ENCODE measurements at places on chromosomes 6 and 20. TPM values are rescaled to one million over a fixed set of nuclear protein-coding genes. Genes with fewer than 3 reads are reported as not detected.
A peak's percentile ranks its signal among the peaks of the same experiment; 100 is the strongest.

Gene PTCRA
- not detected for total RNA-seq

Gene LAMA4
- not detected for total RNA-seq

Gene SLC44A4
- total RNA-seq: not detected

Gene CLIC5
- total RNA-seq: 3.8 TPM

Gene MOXD1
- total RNA-seq: not detected

Gene ANGPT4
- total RNA-seq: not detected

Gene JPH2
- 1.0 TPM for total RNA-seq

- no peaks in the 10 kb centered on the region for H3K4me1 ChIP-seq
- no peak for DNase-seq
- H3K36me3 ChIP-seq: no peaks in the 10 kb centered on the region
Measured at GRCh38 chr20:57837208-57838035, 127.6 kb upstream of the PMEPA1 start.

DNA sequence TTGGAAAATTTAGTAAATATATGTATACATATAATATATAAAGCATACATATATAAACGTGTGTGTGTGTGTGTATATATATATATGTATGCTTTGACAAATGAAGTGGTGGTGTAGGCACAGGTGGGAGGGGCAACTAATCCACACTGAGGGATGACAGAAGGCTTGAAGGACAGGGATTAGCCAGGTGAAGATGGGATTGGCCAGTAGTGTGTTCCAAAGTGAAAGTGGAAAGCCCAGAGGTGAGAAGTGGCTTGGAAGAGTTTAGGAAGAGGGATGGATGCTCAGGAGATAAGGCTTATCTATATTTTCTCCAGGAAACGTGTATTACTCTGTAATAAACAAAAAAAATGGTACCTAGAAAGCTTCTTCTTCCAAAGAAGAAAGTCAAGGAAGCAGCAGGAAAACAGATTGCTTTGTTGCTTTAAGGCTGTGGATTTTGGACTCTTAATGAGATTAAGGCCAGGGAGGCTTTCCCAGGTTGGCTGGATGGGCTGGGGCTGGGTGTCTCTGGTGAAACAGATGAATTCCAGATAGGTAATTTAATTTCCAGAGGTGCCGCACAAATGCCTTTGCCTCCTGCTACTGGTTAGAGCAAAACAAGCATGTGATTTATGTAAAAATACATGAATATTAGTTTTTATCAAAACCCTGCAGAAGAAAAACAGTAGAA is 63.9 kb downstream of the JARID2 start:
- H3K36me3 ChIP-seq: no peaks in the 10 kb centered on the region
- H3K27me3 ChIP-seq: no peaks in the 10 kb centered on the region
- peaks cover 68% of the 10 kb centered on the region for H3K4me1 ChIP-seq
- no peak for DNase-seq

- H3K4me1 ChIP-seq: peaks cover 4% of the 10 kb centered on the region
- H3K4me3 ChIP-seq: no peak overlapping the region
- no peaks in the 10 kb centered on the region for H3K27me3 ChIP-seq
- H3K27ac ChIP-seq: no peak overlapping the region
Measured at GRCh38 chr20:38935285-38935684, 9.1 kb downstream of the FAM83D start.

DNA sequence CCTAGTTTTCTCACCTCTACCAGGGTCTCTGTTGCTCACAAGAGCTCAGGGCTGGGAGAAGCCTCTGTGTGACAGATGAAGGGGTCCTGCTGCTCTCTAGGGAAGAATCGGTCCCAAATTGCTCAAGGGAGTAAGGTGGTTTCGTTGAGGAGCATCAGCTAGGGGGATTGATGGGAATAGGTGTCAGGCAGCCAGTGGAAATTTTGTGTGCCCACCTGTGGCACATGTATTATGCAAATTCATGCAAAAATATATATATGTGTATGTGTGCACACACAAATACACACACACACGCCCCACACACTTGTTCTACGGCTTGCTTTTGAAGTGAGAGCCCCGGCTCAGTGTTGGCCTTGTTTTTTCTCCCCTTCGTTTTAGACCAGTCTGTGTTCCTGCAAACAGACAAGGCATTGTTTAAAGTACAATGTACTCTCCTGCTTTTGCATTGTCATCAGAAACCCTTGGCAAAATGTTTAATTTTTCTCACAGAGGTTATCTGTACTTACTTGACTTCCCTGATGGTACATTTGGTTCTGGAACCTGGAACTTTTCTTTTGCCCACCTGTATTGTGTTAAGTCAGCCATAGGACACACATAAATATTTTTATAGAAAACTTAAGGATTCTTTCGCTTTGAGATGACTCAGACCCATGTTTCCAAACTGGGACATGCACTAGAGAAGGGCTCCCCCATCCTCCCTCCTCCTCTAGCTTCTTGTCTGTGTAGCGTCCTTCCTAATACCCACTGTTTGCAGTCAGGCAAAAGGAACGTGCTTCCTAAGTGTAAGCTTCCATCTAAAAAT is 26.7 kb downstream of the FOXO3 start:
- H3K4me1 ChIP-seq: peaks cover 62% of the 10 kb centered on the region
- H3K4me3 ChIP-seq: no peak overlapping the region
- no peaks in the 10 kb centered on the region for H3K36me3 ChIP-seq
- no peaks in the 10 kb centered on the region for H3K27me3 ChIP-seq
- no peak for DNase-seq

DNA sequence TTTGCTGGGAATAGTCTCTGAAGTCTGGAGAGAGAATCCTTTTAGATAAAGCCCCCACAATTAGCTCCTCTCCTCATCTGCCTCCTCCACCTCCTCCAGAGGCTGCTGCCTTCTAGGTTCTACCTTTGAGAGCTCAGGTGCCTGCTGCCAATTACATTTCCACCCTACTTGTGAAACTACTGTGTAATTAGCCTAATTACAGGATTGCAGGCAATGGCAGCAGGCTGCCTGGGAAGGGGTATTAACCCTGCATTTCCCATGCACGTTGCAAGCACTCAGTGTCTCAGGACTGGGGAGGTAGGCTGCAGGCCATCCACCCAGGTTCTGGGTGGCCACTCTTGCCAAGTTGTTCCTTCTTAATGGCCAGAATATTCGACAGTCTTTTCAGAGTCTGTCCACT is 215.6 kb upstream of the ZNF217 start:
- no peak overlapping the region for H3K27ac ChIP-seq
- no peak overlapping the region for H3K4me3 ChIP-seq
- no peaks in the 10 kb centered on the region for H3K27me3 ChIP-seq
- no peaks in the 10 kb centered on the region for H3K36me3 ChIP-seq
- H3K4me1 ChIP-seq: peaks cover 5% of the 10 kb centered on the region
- no peak for DNase-seq

DNA sequence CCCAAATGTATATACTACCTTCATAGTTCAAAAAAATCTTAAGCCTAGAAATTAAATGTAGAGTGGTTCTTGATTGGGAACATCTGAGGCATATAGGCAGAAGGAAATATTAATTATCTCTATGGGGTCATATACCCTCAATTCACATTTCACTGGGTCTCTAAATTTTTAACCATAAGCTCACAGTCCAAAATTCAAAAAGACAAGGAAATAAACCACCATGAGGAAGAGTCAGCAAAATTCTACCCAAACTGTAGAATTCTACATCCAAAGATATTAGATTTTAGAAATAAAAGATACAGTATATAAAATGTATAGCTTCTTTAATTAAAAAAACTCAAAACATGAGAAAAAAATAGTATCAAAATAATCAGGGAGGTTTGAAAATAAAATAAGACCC is 15.5 kb downstream of the LY86 start:
- no peak overlapping the region for H3K27ac ChIP-seq
- H3K4me3 ChIP-seq: no peak overlapping the region
- no peaks in the 10 kb centered on the region for H3K36me3 ChIP-seq

- H3K27me3 ChIP-seq: no peaks in the 10 kb centered on the region
- H3K27ac ChIP-seq: peak overlapping the region; percentile 89
- peak; percentile 66 for DNase-seq
- peaks cover 50% of the 10 kb centered on the region for H3K4me1 ChIP-seq
- H3K36me3 ChIP-seq: peaks cover 18% of the 10 kb centered on the region
Measured at GRCh38 chr6:37279366-37280134, 21.6 kb upstream of the TMEM217 start.

DNA sequence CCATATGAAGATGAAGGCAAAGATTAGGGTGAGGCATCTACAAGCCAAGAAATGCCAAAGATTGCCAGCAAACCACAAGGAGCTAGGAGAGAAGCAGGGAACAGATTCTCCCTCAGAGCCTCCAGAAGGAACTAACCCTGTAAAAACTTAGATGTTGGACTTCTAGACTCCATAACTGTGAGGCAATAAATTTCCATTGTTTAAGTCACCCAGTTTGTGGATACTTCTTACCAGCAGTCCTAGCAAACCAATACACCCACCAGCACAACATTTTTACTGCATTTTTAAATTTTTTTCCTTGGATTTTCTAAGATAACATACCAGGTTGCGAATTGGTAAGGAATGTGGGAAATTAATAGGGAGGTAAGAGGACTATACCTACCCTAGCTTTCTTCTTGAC is 47.8 kb upstream of the EYA4 start:
- no peak overlapping the region for H3K27ac ChIP-seq
- H3K27me3 ChIP-seq: peaks cover 2% of the 10 kb centered on the region
- DNase-seq: no peak

DNA sequence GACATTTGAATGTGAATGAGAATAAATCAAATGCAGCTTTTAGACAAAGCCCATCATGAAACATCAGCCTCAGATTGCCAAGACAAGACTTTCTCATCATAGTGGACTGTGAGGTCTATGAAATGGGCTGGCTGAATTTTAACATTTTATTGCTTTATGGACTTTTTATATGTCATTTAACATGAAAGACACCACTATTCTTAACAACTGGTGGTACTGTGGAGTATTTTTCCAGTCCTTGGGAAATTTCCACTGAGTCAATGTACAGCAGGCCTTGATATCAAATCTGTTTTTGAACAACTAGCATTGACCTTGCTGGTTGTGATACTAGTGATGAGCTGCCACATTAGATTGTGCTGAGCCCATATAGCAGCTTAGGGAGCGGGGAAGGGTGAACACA is 326.6 kb upstream of the CITED2 start:
- H3K27me3 ChIP-seq: no peaks in the 10 kb centered on the region
- H3K4me1 ChIP-seq: peaks cover 3% of the 10 kb centered on the region
- H3K4me3 ChIP-seq: no peak overlapping the region
- H3K27ac ChIP-seq: no peak overlapping the region
- no peak for DNase-seq
- no peaks in the 10 kb centered on the region for H3K36me3 ChIP-seq

- peaks cover 4% of the 10 kb centered on the region for H3K27me3 ChIP-seq
- no peaks in the 10 kb centered on the region for H3K4me1 ChIP-seq
Measured at GRCh38 chr6:169288591-169288990, 34.9 kb upstream of the THBS2 start.

DNA sequence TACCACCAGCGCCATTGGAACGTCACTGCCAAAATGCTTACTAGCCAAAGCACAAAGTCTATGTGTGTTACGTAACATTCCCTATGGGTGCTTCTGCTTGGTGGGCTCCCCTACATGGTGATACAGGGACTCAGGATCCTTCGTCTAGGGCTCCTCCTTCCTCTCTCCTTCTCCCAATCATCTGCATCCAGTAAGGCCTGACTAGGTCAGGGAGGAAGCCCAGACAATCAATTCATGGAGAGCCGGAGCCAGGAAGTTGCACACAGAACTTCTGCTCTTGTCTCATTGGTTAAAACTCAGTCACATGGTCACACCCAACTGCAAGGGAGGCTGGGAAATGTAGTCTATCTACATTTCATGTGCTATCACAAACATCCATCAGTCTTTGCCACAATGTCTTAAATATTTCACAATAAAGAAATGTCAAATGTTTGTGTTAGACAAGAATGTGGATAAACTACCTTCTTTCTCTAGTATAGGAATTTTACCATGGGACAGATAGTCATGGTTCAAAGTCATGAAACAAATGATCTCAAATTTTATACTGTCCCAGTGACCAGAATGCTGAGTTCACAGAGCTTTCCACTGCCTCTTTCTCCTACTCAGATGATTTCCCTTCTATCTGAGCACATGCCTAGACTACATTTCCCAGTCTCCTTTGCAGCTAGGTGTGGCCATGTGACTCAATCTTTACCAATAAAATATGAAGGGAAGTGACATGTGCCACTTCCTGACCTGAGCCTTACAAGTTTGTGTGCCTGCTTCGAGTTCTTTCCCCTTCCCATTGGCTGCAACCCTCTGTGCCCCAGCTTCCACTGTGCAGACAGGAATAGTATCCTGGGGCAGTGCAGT is 9.3 kb upstream of the KCNK15 start:
- H3K4me3 ChIP-seq: peak overlapping the region; percentile 49
- peak overlapping the region; percentile 10 for H3K27ac ChIP-seq
- DNase-seq: peak; percentile 57
- no peaks in the 10 kb centered on the region for H3K36me3 ChIP-seq
- no peaks in the 10 kb centered on the region for H3K27me3 ChIP-seq

DNA sequence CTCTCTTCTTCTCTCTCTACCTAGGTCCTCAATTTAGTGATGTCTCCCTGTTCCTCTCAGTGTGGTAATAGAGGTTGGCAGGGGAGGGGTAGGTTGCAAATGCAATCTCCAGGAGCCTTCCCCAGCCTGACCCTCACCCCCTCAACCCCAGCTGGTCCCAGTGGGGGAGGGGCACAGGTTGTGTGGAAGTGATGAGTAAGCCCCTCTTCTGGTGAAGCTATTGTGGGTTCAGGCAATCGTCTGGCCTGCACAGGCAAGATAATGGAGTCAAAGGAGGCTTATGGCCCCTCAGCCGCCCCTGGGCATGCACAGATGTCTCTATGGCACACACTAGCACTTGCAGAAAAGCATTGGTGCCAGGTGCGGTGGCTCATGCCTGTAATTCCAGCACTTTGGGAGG is 10.8 kb upstream of the ADA start:
- no peak for DNase-seq
- no peak overlapping the region for H3K27ac ChIP-seq
- H3K4me1 ChIP-seq: peaks cover 6% of the 10 kb centered on the region

GRCh38 chr6:51301962-51302361 is 483.3 kb downstream of the TFAP2B start:
- DNase-seq: no peak
- H3K4me1 ChIP-seq: no peaks in the 10 kb centered on the region
- no peaks in the 10 kb centered on the region for H3K36me3 ChIP-seq
- H3K27ac ChIP-seq: no peak overlapping the region
- no peaks in the 10 kb centered on the region for H3K27me3 ChIP-seq

Measured in natural killer cell treated with Interleukin-12 subunit alpha and Interleukin-12 subunit beta and Interleukin-15 and Interleukin-18, amount 100 ng/mL, for 72 hours (primary cell).